ELR (cell line): ENCODE measurements at places on chromosomes 11 and 22.

DNA sequence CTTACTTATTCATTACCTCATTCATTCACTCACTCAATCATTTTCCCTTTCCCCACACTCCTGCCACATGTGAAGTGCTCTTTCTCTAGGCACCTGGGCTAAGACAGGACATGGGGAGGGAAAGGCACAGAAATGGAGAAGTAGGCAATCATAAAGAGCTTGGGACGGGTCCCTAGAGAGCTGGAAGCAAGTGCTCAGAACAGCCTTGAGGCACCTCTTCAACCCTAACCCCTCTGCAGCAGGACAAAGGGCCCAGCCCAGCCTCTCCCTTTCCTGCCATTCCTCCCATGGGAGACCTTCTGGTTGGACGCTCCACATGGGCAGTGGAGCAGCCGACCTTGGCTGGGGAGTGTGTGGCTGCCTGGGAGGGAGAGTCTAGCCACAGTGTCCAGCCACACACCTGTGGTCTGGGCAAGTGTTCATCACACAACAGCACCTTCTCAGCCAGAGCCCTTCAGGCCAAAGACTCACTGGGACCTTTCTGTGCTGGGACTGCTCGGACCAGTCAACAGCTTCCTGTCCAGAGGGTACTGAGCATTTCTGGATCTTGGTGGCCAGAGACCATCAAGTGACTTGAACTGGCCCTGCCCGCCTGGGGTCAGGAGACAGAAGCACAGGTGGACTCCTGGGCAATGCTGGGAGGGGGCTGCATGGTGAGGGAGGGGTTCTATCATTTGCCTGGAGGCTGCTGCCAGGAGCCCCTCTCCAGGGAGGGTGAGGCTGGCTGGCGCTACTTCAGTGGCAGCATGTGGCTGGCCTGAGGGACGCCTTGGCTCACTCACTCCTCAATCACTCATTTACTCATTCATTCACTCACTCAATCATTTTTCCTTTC lies 1.0 kb upstream of the MUC5AC start:
- DNase-seq: no peak

DNA sequence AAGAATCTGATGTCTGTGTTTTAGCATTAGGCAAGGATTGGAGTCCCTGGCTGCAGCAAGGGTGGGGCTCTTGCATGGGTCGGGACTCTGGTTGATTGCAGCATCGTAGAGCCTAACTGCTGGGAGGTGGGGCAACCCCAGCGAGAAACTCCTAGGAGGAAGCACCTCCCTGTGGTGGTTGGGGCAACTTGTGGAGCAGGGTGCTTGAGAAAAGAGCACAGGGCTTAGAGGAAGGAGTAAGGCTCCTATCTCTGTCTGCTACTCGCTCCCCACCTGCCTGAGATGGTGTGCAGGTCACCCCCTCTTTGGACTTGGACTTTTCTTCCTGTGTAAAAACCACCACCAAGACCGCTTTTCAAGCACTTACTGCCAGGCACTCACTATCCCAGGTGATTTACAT lies 15.6 kb downstream of the SREBF2 start:
- no peak for DNase-seq

GRCh38 chr11:121881806-121882205 lies 234.2 kb downstream of the BLID start:
- DNase-seq: peak; percentile 82

- no peak for DNase-seq
Observed at GRCh38 chr11:117932947-117933346, 3.7 kb upstream of the TMPRSS13 start.

- DNase-seq: no peak
Observed at GRCh38 chr11:94536386-94536785, 7.3 kb upstream of the FUT4 start.

DNA sequence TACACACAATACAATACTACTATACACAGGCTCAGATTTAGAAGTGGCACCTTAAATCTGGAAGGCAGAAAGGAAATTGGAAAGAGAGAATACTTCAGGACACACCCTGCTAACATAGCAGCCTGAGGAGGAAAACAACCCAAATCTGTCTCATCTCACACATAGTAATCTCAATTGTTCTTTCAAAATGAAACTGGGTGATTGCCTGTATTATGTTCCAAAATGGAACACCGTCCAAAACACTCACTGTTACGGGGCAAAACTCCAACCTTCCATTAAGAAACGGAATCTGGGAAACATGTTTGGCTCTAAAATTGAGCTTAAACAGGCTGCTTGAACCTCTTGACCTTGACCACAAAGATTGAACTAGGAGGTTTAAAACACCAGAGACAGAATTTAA lies 572.6 kb downstream of the OPCML start:
- DNase-seq: no peak

GRCh38 chr22:49785046-49785521 lies 42.6 kb downstream of the BRD1 start:
- no peak for DNase-seq

DNA sequence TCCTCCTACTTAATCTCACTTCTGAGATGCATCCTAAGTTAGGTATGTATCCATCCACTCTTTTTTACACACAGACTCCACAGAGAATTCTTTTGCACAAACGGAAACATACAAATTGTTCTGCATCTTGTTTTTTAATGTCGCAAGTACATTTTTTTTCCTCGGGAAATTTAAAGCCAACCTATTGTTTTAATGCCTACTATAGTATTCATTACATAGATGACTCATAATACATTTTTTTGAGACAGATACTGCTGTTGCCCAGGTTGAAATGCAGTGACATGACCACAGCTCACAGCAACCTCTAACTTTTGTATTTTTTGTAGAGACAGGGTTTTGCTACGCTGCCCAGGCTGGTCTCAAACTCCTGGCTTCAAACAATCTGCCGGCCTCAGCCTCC lies 90.8 kb upstream of the TMEM45B start:
- no peak for DNase-seq

- peak; percentile 92 for DNase-seq
Observed at GRCh38 chr11:10742460-10743208, 8.4 kb upstream of the CTR9 start.

GRCh38 chr11:99893811-99894210 lies 793.3 kb upstream of the ARHGAP42 start:
- DNase-seq: no peak

DNA sequence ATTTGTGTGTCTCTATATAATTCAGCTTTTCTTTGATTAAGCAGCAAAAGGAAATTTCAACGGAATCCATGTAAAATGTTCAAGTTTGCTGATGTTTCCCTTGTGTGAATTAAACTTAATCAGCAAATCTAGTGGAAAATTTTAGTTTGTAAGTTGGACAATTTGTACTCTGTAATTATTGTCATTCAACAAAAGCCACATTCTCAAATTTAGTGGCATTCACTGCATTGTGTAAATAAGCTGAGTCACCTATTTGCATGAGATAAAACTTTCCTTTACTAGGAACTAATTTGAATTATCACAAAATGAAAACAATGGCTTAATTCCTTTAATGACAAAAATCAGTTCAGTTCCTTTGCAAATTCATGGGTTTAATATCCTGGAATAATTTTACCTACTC lies 784.2 kb upstream of the CCDC179 start:
- no peak for DNase-seq

GRCh38 chr11:36215693-36216060 lies 73.5 kb downstream of the COMMD9 start:
- no peak for DNase-seq

GRCh38 chr22:48551716-48552268 lies 1275.9 kb downstream of the BRD1 start:
- DNase-seq: no peak

- no peak for DNase-seq
Observed at GRCh38 chr11:1112351-1113191, 37.9 kb downstream of the MUC2 start.

DNA sequence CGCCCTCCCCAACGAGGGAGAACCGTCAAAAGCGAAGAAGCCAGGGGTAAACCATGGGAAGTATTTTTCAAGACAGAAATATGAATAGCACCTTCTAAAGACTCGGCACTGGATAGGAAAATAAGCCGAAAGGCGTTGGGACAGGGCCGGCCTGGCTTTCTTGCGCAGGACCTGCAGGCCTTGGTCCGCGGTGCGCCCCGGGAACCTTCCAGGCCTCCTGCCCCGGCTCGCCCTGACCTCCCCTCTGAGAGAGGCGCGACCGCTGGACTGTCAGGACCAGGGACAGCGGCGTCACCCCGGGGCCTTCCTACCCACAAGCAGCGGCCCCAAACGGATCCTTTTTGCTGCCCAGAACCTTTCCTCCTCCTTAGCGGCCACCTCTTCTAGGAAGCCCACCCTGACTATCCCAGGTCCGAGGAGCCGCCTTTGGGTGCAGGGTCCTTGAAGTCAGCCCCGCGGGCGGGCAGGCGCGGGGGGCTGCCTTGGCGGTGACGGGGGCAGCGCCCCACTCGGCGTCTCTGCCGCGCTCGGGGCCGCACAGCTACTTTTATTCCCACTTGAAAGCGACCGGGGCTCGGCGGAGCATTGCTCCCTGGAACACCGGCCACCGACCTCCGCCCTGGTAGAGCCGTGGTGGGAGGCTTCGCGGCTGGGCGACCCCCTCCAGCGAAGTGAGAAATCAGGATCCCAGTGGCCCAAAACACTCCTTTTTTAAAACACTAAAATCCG lies 650 bp upstream of the MAPK11 start:
- DNase-seq: peak; percentile 80

- DNase-seq: no peak
Observed at GRCh38 chr11:116353589-116353988, 419.2 kb downstream of the BUD13 start.

DNA sequence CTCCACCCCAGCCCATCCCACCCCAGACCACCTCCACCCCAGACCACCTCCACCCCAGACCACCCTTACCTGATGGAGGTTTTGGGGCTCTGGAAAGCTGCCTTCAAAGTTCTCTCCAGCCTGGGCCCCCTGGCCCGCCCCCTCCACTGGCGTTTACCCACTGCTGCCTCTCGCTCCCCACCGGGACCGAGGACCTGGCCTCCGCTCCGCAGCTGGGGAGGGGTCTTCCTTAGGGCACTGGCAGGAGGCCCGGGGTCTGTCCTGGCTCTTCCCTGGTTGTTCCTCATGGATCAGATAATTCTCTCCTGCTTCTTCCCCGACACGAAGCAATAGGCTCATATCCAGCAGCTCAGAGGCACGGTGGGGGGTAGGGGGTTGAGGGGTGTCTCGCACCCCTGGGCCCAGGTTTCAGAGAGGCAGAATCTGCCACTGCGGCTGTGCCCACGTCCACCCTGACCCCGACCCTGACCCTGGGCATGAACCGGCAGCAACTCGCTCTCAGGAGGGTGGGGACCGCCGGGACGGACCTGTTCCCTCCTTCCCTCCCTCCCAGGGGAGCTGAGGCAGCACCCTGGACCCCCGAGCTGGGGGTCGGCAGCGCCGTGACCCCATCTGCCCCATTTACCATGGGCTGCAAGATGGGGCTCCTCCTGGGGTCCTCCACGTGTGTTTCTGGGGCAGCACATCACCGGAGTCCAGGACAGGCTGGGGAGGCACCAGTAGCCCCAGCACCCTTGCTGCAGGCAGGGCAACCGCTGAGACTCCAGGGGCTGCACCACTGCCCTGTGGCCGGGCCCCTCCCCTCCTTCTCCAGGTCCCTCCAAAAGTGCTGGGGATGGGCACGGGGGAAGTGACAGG lies 12.9 kb downstream of the KRTAP5-5 start:
- no peak for DNase-seq

- peak; percentile 73 for DNase-seq
Observed at GRCh38 chr11:47886096-47886495, 37.9 kb upstream of the NUP160 start.

- DNase-seq: no peak
Observed at GRCh38 chr22:28826921-28827320, 26.6 kb upstream of the XBP1 start.

DNA sequence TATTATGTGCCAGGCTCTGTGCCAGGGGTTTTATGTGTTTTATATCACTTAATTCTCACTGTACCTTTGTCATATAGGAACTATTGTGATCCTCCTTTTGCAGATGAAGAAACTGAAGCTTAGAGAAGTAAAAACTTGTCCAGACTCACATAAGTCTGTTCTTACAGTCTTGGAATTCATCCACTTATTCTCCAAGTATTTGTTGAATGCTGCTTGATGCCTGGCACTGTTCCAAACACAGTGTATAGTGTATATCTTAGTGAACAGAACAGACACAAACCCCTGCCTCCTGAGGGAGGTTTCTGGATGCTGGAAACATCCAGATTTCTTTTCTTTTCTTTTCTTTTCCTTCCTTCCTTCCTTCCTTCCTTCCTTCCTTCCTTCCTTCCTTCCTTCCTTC lies 29.0 kb upstream of the FGF3 start:
- no peak for DNase-seq
